Fibroblast of skin of scalp (primary cell): ENCODE measurements at places on chromosomes 7 and 10.

DNA sequence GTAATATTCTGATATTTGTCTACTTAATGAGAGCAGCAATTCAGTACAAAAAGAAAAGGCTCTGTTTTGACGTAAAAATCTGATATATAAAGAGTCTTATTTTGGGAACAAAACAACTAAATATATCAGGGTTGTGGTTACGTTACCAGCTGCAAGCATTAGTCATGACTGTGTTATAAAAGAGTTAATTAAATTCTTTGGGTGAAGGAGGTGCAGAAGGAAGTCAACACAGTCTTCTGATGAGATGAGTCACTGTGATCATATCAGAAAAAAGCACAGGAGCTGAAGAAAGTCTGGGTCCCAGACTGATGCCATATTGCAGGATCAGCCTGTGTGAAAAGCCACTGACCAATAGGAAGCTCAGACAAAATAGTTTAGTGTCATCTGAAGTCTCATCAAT is 234.3 kb upstream of the TEX47 start:
- DNase-seq, result peak; percentile 67

DNA sequence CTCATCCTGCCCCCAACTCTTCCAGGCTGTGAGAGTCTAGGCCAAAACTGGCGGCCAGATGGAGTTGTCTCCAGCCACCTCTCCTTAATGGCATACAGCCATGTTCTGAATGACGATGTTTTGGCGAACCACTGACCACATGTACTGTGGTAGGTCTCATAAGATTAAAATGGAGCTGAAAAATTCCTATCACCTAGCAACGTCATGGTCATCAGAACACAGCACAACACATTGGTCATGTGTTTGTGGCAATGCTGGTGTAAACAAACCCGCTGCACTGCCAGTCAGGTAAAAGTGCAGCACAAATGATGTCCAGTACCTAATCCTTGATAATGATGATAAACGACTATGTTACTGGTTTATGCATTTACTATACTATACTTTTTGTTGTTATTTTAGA is 290.0 kb upstream of the MKI67 start:
- no peak for DNase-seq

GRCh38 chr7:76220185-76221057 is 18.7 kb downstream of the SRRM3 start:
- DNase-seq, result peak; percentile 38

- DNase-seq, result no peak
Measured at GRCh38 chr10:20740120-20740519, 157.0 kb downstream of the NEBL start.

DNA sequence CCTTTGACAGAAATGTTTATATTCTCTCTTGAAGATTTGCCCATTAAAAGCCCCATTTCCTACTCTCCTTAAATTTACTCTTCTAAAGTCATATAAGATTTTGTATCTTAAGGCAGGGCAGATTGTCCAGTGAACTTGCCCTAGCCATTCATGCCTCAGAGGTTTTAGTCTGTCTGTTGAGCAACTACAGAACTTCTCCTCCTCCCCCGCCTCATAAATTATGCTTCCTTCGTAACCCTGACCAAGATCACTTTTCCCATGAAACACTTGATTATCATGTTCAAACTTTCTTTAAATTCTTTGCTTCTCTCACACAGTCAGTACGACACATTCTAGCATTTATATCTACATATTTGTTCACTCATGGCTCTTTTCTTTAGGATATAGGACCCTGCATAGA is 621.3 kb downstream of the ANKRD7 start:
- no peak for DNase-seq

DNA sequence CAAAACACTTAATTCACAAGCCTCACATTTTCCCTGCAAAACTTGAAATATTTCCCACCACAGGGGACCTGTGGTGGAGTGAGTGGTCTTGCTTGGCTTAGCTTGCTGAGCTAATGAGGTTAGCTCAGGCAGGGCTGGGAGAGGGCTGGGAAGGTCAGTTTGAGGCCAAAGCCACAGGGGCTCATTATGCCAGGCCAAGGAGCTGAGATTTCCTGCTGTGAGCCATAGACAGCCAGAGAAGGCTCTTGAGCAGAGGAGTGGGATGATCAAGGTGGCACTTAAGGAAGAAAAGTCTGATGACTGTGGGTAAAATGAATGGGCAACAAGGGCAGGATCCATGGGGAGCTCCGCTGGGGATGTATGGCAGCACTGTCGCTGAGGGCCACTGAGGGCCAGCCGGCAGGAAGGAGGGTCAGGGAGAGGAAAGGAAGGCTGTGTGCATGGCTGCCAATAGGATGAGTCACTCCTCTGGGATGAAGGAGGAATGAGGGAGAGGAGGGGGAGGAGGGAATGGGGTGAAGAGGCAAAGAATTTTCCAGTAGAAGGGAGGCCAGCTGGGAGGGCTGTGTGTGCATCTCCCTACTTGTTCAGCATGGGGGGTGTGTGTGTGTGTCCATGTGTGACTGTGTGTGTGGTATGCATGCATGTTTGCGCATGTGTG is 18.7 kb upstream of the ZNF488 start:
- peak; percentile 96 for DNase-seq

DNA sequence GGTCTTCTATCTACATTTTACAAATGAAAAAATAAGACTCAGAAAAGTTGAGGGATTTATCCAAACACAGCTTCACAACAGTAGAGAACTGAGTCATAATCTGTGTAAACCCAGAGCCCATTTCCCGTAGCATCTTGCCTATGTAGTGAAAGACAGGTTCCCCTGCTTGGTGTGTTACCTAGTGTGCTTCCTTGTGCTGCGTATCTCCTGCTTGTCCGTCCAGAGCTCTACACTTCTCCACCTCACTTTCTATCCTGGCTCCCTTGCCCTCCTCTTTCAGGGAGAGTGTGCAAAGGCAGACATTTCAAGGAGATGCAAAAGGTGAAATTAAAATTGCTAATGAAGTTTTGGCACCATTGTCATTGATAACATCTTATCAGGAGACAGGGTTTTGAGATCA is 1.4 kb upstream of the ASNS start:
- DNase-seq, result no peak

DNA sequence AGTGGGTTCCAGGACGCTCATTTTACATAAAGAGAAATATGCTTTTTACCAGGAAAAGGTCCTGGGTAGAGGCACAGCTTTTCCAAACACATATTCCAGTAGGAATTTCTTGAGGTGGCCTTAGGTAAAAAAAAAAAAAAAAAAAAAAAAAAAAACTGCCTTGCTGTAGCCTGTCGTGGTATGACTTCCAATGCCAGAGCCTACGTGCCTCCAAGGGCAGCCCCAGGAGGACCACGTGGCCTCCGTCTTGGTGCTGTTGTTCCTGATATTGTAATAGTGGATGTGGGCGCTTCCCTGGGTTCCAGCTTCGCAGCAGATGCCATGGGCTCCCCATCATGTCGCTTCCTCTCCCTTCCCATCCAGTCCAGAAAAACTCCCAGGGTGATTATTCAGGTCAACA is 49.3 kb downstream of the PRKAG2 start:
- DNase-seq, result no peak

DNA sequence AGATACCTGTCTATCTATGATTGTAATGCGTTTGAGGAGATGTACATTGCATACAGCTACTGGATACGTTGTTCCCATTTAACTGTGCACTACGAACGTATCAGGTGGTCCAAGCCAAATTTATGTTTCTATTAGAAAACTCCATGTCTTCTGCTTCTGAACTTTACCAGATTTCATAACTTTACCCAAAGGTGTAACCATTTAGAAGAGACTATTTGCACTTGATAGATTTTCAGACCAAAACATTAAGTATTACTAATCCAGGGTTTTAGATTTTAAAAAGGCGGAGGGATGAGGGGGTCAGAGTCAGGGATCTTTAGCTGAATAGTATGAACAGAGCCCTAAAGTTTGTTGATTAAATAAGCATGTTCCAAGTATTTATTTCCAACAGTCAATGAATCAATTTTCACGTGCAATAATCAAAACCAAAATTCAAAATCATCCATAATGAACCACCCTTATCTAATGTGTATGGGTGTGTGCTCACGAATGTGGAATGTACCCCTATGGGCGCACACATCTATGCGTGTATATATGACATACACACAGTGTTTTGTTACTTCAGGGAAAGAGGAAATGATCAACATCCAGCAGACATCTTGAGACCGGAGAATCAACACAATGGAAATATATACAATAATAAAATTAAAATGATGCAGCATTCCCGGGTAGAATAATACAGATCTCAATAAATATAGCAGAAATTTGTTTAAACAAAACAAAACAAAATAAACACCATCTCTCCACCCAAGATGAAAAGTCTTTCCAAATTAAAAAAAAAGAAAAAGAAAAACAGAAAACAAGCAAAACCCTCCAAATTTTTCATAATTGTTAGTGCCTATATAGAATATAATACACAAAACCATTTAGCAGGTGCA is 3.4 kb downstream of the FEZF1 start:
- no peak for DNase-seq

DNA sequence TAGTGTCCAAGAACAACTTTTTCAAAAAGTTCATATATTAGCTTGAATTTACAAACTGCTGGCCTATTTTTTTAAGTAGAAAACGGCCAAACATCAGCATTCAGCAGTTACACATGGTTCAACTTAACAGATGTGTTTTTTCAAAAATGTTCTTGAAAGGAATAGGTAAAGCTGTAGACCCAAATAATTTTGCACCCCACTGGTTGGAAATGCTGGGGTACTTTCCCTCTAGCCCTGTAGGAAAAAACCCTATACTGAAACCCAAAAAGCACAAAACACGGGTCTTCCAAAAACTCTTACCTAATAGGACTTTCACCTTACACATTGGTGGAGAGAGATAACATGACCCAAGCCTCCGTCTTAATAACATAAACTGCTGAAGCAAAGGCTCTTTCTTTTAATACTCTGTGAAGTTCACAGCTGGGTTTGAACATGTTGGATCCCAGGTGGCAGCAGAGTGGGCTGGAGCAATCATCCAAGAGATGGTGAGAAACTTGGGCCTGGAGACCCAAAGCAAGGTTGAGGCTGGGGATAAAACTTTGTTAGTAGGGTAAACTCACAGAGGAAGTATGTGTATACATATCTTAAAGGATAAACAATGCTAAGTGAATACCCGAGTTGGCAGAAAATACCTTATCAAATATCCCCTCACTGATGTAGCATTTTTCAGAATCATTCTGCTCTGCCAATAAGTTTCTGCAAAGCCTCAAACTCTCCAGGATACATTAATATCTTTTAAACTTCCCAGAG is 629 bp upstream of the DNAJC9 start:
- DNase-seq, result no peak

DNA sequence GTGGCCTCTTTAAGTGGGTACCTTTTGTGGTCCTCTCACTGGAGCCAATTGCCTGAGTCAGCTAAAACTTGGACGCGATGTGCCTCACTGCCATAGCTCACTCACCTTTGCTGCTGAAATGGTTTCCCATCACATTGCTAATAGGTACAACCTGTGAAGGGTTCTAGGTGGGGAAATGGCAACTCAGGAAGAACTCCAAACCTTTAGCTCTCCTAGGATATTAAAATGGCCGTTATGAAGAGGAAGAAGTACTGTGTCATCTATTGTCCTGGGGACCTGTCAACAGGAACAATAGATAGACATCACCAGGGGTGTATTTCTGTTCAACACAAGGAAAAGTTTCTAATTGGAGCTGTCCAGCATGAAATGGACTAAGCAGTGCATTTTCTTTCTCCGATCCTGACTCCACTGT is 1.2 kb upstream of the ZNF655 start:
- DNase-seq, result no peak

DNA sequence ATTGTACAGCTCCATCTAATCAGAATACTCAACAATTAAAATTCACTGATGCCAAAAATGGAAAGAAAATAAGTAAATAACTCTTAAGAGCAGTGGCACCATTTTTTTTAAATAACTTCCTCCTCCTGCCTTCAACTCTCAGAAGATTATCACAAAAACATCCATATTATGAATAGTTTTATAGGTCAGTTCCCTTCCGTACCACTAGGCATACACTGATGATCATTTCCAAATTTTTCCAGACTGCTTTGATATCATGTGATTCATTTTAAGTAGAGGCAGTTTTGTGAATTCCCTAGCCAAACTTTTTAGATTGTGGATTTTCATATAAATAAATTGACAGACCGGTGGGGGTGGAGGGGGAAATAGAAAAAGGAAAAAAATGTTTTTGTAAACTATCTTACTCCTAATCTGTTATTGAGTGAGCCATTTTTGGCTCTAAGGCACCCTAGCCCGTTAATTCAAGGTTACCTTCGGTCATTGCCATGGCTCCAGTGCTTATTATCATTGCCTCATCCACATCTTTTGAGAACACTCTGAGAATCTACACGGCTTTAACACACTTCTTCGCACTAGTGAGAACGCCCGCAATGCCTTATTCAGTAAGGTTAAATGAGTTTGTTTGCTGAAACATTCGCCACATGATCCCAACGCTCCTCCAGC is 1.0 kb downstream of the FAM107B start:
- DNase-seq, result no peak

GRCh38 chr10:11532306-11532705 is 79.1 kb downstream of the USP6NL start:
- no peak for DNase-seq

- no peak for DNase-seq
Measured at GRCh38 chr7:135190703-135191102, 20.2 kb upstream of the CYREN start.

GRCh38 chr10:33248638-33249037 is 85.8 kb downstream of the NRP1 start:
- peak; percentile 83 for DNase-seq

DNA sequence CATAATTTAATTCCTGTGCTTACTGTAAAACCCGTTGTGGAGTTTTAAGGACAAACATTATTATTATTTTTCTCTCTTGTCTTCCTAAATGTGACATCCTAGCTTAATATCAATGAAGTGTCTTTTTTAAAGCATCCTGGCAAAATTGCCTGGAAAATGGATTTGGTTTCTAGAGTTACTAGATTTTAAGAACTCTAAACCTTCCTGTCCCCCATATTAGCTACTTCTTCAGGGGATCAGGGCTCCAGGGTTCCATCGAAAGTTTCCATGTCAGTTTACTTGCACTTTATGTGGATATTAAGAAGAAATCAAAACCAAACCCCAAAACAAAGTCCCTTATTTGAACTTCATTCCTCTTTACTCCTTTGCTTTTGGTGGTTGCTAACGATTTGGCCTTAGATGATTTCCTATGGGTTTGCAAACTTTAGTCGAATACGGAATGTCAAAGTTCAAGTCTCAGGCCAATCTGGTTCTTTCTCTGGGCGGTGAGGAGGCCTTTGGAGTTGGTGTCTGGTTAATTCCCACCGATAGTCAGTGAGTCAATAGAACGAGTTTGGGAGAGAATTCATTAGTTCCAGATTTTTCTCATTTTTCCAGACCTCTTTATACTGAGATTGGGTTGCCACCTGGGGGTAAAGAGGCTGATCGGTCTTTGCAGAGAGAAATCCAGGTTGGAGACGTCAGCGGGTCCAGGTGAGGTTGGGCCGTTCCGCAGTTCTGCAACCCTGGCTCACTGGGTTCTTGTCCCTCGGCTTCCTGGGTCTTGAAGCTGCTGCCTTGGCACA is 1.1 kb downstream of the CUX1 start:
- DNase-seq, result no peak

DNA sequence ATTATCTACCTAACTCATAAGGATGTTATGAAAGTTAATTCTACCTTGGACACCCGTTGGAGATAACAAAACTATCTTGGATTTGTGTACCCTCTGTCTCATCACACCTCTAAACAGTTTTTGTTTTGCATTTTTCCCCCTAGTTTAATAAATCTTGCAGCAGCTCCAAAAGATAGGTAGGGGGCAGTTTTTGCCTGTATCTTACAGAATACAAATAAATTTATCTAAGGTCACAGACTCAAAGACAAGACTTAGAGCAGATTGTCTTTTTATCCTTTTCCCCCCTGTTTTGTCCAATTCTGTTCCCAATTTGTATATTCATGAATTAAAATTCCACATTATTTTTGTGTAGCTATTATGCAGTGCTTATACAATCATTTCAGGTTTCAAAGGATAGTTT is 5.0 kb upstream of the SORCS1 start:
- DNase-seq, result no peak
